Mammary microvascular endothelial cell (primary cell): ENCODE measurements at places on chromosomes 4 and X. TPM values are rescaled to one million over a fixed set of nuclear protein-coding genes. Genes with fewer than 3 reads are reported as not detected.

Gene SLC16A2
- 0.39 and 0.60 TPM in 2 replicates for total RNA-seq

Gene SASH3
- total RNA-seq, result not detected in 2 replicates

Gene TMPRSS11D
- not detected in 2 replicates for total RNA-seq

Gene ATP6AP2
- 92.5 and 100 TPM in 2 replicates for total RNA-seq
